Endothelial cell (in vitro differentiated cells): ENCODE measurements at places on chromosomes 12 and 14.

DNA sequence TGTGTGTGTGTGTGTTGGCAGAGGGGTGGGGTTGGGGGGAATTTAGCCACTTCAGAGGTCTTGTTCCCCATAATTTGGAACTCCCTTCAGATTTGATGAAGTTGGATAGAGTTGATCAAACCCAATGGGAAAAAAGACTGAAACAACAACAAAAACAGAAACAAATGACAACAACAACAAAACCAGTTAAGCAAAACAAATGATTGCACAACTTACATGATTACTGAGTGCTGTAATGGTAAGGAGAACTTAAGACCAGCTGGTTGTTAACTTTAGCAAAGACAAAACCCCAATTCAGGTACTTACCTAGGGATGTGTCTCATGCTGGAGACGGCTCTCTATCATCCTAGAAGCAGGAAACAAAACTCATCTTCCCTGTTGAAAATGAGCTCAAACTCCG lies 107.8 kb upstream of the DDHD1 start:
- DNase-seq = no peak

DNA sequence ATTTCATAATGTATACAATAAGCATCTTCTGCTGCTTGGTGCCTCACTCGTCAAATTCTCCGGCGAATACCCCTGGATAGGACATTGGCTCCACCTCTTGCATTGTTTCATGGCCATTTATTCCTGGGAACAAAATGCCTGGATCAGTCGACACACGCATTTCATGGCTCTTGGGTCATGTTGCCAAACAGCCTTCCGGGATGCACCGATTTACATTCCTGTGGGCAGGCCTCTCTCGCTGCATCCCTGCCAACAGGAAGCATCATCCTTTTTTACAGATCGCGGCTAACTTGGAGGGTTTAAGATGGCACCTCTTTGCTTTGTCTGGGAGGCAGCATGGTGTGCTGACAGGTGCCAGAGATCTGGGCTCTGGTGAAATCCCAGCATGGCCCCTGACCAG lies 32.7 kb upstream of the RIMBP2 start:
- DNase-seq = no peak

GRCh38 chr12:11761869-11762567 lies 112.5 kb downstream of the ETV6 start:
- DNase-seq = no peak

DNA sequence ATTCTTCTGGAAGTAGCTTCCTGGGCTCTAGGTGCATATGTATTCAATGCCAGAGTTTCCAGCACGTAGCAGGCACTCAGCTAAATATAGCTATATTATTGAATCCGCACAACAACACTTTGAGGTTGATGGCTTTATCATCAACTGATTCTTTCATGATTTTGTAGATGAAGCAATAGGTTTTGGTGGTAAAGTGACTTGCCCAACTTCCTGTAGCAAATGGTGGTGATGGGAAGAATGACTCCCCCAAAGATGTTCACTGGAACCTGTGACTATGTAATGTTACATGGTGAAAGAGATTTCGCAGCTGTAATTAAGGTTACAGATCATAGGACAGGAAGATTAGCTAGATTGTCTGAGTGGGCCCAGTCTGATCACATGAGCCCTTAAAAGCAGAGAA lies 3.2 kb downstream of the TDRD9 start:
- DNase-seq = no peak

GRCh38 chr12:104605685-104606084 lies 148.9 kb downstream of the CHST11 start:
- DNase-seq = no peak

- no peak for DNase-seq
Measured at GRCh38 chr14:63078569-63078968, 33.3 kb upstream of the KCNH5 start.

DNA sequence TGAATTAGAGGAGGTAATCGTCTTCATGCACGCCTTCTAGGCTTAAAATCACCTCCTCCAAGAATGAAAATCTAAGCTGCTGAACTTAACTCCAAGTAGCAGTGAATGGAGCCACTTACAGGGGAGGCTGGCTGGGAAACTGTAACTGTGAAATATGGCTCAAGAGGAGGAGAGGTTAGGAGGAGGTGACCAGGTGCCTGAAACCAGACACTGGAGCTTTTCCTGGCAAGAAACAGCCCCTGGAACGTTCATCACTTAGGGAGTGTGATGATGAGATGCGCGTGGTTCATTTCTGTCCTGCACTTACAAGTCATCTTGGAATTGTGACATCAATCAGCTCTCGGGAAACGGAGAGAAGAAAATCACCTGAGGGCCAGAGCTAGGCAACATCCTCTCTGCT lies 62.3 kb upstream of the TMEM132C start:
- DNase-seq = no peak

GRCh38 chr14:77276295-77276935 lies 5.4 kb upstream of the NGB start:
- no peak for DNase-seq

- DNase-seq = no peak
Measured at GRCh38 chr14:29536886-29537511, 390.6 kb downstream of the PRKD1 start.

DNA sequence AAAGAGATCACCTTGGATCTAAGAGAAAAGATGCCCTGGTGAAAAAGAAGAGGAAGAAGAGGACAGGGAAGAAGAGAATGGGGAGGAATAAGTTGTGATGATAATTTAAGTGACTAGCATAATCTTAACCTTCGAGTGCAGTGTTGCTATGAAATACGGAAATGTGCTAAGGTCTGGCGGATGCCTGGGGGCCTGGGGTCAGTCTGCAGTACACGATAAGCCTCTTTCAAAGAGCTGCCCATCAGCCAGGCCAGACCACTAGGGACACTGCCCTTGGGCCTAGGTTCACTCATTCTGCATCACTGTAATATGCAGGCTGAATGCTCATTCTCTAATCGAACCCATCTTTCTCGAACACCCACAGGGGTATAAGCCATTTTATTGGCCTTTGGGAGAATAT lies 83.4 kb downstream of the PLEKHG3 start:
- DNase-seq = no peak

GRCh38 chr12:67415473-67415872 lies 146.3 kb downstream of the CAND1 start:
- peak; percentile 10 for DNase-seq

DNA sequence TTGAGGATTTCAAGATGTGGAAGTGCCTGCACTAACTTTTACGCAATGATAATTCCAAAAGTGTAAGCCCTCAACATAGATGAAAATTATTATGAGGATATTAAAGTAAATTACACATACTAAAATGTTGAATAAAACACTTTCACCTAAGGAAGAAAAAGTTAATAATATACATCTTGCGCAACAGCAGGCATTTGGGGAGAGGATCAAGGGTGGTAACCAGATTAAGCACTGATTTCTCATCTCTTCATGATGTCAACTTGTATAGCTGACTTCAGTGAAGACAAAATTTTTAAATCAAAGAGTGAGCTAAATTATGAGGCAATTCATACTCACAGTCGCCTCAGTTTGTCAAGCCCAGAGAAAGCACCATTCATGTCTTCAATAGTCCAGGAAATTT lies 33.8 kb downstream of the LRIG3 start:
- DNase-seq = no peak

DNA sequence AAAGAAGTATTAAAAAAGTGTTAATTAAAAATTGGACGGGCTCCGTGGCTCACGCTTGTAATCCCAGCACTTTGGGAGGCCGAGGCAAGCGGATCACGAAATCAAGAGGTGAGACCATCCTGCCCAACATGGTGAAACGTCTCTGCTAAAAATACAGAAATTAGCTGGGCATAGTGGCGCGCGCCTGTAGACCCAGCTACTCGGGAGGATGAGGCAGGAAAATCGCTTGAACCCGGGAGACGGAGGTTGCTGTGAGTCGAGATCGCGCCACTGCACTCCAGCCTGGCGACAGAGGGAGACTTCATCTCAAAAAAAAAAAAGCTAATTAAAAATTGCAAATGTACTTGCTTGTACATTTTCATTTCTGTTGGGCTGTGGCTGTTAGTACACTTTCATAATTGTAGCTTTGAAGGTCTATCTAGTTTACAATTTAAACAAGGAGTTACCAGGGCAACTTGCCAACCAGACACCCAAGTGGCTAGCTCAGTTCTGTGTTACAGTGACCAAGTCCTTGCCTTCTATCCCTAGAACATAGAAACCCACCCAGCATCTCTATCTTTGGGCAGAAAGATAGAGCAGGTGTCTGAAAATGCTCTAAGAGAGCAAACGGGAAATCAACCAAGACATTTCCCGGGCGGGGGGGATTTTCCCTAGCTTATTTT lies 1.2 kb downstream of the COA8 start:
- DNase-seq = no peak

DNA sequence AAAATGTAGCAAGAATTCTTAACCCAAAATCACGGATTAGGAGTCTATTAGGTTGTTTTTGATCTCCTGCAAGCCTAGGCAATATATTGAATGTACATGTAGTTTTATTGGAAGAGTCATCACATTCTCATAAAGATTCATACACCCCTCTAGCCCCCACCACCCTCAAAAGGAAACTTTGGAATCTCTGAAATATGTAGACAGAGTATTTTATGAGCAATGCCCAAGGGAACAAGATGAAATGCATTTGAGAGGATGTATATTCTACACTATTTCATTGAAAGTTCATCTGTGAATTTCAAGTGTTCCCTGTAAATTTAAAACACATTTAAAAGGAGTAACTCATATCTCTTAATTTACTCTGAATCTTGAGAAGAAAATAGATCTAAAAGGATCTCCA lies 103.7 kb downstream of the SYT1 start:
- no peak for DNase-seq
